ENCODE measurements at places on chromosomes 1 and 21. TPM values are rescaled to one million over a fixed set of nuclear protein-coding genes. Genes with fewer than 3 reads are reported as not detected.

Gene YBEY
- 23.0 TPM for total RNA-seq

Gene SPTA1
- not detected for total RNA-seq

Gene TMEM54
- 2.7 TPM for total RNA-seq

Gene CYP2J2
- total RNA-seq: 1.3 TPM

GRCh38 chr1:96587222-96587621 is 134.4 kb upstream of the PTBP2 start:
- DNase-seq: no peak

- no peak for DNase-seq
Observed at GRCh38 chr21:35438643-35439404, 389.7 kb upstream of the RUNX1 start.
